Activated T-helper 1 cell treated with anti-CD3 and anti-CD28 coated beads, Interleukin-12 subunit alpha, Interleukin-12 subunit beta, Interleukin-2, Interleukin-4 antibody, amounts not matched to agents 30 ng/mL and 10 ng/mL and 1 ng/mL, durations not matched to agents 14 hours and 24 hours and 36 hours (primary cell): ENCODE measurements at places on chromosomes 13 and 19.

DNA sequence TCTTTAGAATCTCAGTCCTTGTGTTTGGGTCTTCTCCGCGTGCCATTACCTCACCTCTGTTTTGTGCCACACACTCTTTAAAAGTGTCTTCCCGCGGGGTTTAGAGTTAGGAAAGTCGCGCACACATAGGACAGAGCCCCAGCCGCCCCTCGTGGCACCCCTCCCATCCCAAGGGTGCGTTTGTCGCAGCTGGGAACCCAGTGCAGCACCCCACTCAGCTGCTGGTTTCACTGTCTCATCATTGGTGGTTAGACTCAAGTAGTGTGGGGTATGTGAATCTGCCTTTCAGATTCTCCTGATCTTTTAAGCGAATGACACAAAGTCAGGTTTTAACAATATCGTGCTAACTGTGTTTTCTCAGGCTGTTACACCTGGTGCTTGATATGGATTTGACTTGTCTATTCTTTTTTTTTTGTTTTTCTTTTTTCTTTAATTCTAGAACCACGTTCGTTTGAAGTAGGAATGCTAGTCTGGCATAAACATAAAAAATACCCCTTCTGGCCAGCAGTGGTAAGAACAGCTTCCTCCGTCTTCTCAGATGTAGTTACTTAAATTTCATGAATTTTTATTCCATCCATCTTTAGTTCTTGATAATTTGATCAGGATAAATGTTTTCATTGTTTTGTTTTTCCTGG is 19.5 kb upstream of the NDUFS7 start:
- H3K4me1 ChIP-seq: peaks cover 28% of the 10 kb centered on the region
- peaks cover 15% of the 10 kb centered on the region for H3K36me3 ChIP-seq
- no peak for DNase-seq
- peak overlapping the region; percentile 55 for H3K4me3 ChIP-seq
- no peaks in the 10 kb centered on the region for H3K27me3 ChIP-seq
- H3K27ac ChIP-seq: peak overlapping the region; percentile 71

DNA sequence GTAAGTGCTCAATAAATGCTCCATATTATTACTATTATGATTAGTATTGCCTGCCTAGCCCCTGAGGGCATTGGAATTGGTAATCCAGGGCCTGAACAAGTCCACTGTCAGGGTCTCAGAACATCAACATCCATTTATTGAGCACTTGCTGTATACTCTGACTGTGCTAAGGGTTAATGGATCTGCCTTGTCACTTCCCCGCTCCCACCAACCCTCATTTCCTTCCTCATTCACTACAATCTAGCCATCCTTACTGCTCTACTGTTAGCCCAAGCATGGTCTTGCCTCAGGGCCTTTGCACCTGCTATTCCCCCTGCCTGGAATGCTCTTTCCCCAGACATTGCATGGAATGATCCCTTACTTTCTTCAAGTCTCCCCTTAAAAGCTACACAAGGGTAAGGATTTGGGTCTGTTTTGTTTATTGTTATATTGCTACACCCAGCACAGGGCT is 12.7 kb upstream of the ANGPTL8 start:
- H3K4me3 ChIP-seq: no peak overlapping the region
- no peak for DNase-seq
- no peaks in the 10 kb centered on the region for H3K36me3 ChIP-seq
- H3K4me1 ChIP-seq: no peaks in the 10 kb centered on the region
- no peaks in the 10 kb centered on the region for H3K27me3 ChIP-seq

- no peaks in the 10 kb centered on the region for H3K27me3 ChIP-seq
- H3K4me3 ChIP-seq: no peak overlapping the region
- peaks cover 24% of the 10 kb centered on the region for H3K4me1 ChIP-seq
- H3K36me3 ChIP-seq: no peaks in the 10 kb centered on the region
- no peak overlapping the region for H3K27ac ChIP-seq
Observed at GRCh38 chr13:32309312-32310133, 5.6 kb downstream of the ZAR1L start.

DNA sequence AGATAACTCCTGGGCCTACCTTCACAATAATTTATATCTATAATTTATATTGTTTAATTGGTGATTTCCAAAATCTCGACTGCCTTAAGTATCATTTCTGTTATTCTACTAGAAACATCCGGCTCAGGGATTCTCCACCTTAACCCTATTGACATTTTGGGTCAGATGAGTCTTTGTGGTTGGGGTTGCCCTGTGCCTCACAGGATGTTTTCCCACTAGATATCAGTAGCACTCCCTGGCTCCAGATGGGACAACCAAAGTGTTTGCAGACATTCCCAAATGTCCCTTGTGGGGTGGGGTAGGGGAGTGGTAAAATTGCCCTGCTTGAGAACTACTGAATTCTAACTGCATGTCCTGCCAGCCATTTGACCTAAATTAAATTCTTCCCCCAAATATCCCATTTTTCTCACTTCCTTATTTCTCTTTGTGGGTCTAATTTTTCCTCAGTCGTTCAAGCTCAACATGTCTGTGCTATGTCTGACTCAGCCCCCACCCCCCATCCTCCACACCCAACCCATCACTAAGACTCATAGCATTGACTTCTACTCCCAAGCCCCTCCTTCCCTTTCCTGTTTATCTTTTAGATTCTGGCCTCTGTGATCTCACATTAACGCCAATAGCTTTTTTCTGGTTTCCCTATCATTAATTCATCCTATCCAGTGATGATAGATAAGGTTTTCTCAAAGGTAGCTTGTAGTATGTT is 545.1 kb downstream of the EFNB2 start:
- no peak overlapping the region for H3K4me3 ChIP-seq
- no peaks in the 10 kb centered on the region for H3K36me3 ChIP-seq
- H3K4me1 ChIP-seq: no peaks in the 10 kb centered on the region
- H3K27ac ChIP-seq: no peak overlapping the region
- no peaks in the 10 kb centered on the region for H3K27me3 ChIP-seq

DNA sequence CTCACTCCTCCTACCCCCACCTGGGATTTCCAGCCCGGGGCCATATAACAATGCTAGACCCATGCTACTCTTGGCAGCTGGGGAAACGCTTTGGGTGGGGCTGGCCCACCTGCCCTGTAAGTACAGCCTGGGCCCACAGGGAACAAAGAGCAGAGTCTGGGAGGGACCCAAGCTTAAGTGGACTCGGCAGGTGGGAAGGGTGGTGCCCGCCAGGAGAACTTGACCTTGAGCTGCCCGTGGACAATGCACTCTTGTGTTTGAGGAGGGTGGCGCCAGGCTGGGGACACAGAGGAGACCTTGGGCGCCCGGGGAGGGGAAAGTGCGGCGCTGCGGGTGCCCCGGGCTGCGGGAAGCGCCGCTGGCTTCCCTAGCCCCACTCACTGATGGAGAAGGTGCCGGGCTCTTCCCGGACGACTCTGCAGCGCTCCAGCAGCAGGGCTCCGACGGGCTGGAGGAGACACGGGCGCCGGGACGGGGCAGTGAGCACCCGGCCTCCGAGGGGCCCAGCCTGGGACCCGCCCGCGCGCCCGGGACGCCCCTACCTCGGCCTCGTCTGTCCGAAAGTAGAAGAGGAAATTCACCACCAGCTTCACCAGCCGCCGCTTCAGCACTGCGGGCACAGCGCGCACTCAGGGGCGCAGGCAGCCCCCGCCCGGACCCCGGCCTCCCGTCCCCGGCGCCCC is 607 bp downstream of the PLEKHJ1 start:
- peaks cover 51% of the 10 kb centered on the region for H3K4me1 ChIP-seq
- DNase-seq: no peak
- H3K27ac ChIP-seq: peak overlapping the region; percentile 94
- peaks cover 4% of the 10 kb centered on the region for H3K27me3 ChIP-seq

DNA sequence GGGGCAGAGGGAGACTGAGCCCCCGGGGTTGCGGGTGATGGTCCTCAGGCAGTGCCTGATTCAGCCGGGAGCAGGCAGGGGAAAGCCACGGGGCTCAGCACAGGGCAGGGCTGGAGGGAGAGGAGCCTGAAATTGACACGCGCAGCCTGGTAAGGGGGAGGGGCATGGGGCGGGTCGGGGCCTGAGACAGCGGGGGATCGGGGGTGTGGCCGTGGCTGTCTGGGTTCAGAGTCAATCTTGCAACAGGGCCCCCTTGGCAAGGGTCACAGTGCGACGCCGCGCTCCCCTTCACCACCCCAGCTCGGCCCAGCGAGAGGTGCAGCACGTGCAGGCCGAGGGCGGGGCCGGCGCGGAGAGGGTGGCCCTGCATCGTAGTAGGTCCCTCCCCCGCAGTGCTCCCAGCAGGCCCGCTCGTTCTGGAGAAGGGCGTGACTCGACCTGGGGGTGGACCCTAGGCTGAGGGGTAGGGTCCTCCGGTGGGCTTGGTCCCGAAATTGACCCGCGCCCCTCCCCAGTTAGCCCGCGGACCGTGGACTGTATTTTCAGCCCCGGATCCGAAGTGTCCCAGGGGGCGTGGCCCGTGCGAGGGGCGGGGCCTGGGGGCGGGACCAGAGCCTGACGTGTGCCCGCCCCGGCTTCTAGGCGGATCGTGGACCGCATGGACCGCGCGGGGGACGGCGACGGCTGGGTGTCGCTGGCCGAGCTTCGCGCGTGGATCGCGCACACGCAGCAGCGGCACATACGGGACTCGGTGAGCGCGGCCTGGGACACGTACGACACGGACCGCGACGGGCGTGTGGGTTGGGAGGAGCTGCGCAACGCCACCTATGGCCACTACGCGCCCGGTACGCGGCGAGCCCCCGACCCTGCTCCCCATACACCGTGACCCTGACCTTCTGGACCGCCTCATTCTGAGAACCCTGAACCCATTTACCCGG is 6.0 kb downstream of the RCN3 start:
- peaks cover 9% of the 10 kb centered on the region for H3K27me3 ChIP-seq
- peak; percentile 79 for DNase-seq
- peak overlapping the region; percentile 86 for H3K4me3 ChIP-seq
- H3K4me1 ChIP-seq: peaks cover 21% of the 10 kb centered on the region

DNA sequence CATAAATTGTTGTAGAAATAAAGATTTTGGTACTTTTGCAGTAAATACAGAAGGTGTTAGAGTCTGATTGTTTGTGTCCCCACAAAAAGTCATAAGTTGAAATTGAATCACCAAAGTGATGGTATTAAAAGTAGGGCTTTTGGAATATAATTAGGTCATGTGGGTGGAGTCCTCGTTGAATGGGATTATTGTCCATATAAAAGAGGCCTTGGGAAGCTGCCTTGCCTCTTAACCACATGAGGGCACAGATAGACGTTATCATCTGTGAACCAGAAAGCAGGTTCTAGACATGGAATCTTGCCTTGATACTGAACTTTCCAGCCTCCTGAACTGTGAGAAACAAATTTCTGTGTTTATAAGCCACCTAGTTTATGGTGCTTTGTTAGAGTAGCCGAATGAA is 186.8 kb downstream of the PRR20E start:
- no peaks in the 10 kb centered on the region for H3K27me3 ChIP-seq
- H3K36me3 ChIP-seq: no peaks in the 10 kb centered on the region
- no peak overlapping the region for H3K4me3 ChIP-seq
- no peak for DNase-seq
- no peaks in the 10 kb centered on the region for H3K4me1 ChIP-seq
- no peak overlapping the region for H3K27ac ChIP-seq
